Neural progenitor cell (in vitro differentiated cells): ENCODE measurements at places on chromosomes 7 and 10.

DNA sequence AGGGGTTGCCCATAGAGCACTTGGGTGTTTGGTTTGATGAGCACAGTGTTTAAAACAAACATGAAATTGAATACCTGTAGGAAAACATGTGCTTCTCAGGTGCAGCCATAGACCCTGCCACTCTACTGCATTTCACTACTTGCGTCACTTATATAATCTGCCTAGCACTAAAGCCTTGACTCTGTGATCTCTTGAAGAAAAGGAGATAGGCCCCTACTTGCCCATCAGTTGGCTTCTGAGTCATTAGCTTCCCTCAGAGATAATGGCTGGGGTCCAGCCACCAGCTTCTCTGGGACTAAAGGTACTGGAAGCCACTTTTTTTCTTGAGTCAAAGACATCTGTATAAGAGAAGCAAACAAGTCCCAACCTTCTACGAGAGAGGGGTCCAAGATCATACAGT lies 45.9 kb upstream of the BTRC start:
- no peak for DNase-seq

GRCh38 chr10:132407846-132408278 lies 10.9 kb downstream of the PWWP2B start:
- DNase-seq = no peak

- DNase-seq = no peak
Measured at GRCh38 chr7:152910545-152911225, 151.1 kb downstream of the ACTR3B start.

DNA sequence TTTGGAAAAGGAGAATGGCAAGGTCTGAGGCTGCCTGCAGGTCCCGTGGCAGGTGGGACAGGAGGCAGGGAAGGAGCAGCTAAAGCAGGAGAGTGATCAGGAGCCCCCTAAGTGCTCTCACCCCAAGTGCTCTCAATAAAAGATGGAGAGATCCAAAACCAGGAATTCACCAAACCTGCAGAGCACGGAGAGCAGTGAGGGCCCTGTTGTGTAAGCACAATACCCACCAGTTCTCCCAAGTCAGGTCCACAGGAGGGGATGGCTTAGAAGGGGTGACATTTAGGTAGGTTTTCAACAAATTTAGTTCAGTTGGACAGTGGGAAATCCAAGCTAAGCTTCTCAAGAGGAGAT lies 40.8 kb downstream of the GNA12 start:
- DNase-seq = no peak

GRCh38 chr10:111148440-111148839 lies 71.6 kb downstream of the ADRA2A start:
- no peak for DNase-seq

GRCh38 chr10:32190890-32191491 lies 134.8 kb upstream of the KIF5B start:
- peak; percentile 26 for DNase-seq

- no peak for DNase-seq
Measured at GRCh38 chr7:51300762-51301674, 15.6 kb downstream of the COBL start.

- DNase-seq = no peak
Measured at GRCh38 chr7:117827862-117828261, 45.4 kb downstream of the CTTNBP2 start.

DNA sequence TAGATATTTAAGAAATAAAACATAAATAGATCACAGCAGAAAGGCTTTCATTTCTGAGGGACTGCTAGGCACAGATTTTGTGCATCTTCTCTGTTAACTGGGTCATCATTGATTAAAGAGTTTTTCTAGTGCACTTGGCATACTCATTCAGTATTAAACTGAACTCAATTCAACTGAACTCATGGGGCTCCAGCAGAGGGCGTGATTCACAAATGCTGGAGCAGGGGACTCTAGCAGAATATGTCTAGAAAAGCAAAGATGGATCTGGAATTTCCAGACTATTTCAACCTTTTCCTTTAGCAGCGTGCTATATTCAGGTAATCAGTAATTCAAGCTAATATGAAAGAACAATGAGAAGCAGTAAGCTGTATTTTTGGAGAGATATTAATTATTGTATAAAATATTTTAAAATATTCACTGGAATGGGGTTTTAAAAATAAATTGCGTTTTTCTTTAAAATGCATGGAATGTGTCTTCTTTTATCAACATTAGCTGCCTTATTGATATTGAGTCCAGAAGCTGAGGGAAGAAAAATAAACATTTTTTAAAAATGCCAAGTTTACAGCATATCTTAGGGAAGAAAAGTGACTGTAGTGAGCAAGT lies 296.8 kb upstream of the CACNA2D1 start:
- DNase-seq = peak; percentile 78

- DNase-seq = no peak
Measured at GRCh38 chr10:11255156-11255555, 237.5 kb downstream of the CELF2 start.

- DNase-seq = no peak
Measured at GRCh38 chr7:118918556-118918955, 694.1 kb downstream of the ANKRD7 start.

GRCh38 chr7:143892527-143893300 lies 9.3 kb downstream of the TCAF1 start:
- DNase-seq = peak; percentile 66

- DNase-seq = no peak
Measured at GRCh38 chr10:63281967-63282366, 148.8 kb downstream of the NRBF2 start.

DNA sequence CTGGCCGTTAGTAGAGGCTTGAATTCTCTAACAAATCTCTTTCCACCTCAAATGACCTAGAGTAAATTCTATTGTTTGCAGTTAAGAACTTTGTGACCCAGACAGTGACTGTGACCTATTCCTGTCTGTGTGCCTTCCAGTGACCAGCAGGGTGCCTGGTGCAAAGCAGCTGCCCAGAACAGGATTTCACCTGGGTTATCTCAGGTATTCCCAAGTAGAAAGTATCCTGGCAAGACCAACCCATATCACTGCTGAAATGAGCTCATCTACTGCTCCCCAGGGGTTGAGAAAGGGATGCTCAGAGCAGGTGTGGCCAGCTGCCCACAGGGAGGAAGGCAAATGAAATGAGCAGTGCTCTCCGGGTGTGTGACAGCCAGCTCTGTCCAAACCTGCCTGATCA lies 2.1 kb upstream of the MSMB start:
- no peak for DNase-seq

GRCh38 chr10:132645247-132645530 lies 107.6 kb downstream of the INPP5A start:
- DNase-seq = no peak

DNA sequence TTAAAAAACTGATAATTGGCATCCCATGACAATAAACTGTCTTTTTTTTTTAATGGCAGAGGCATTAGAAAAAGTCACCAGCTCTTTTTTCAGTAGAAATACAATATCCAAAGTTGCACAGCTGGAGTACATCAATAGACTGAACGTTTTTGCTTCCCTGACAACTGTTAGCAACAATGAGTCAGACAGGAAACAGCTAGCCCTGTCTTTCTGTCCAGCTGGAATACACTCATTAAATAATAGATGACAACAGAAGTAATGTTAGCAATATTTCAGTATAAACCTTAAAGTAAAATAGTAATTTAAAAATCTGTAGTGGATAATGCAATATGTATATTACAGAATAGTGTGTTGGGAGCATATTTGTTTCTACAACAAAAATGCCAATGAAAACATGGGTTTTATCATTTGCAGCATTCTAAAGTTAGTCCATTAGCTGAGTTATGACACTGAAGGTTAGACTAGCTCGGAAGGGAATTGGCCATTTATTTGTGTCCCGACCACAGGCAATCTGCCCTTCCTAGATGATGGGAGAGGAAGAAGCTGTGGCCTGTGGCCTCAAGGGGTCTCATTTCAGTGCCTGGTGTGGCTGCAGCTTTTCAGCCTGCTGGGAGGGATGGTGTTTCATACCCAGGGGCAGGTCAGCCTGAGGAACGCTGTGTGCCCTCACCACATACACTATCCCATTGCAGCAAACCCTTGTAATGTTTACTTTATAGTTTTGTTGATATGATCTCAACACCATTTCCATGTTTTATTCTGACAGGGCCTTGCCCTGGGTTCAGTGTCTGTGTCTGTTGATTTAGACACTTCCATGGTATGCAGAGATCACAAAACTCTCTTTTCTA lies 173.3 kb downstream of the SLC16A9 start:
- DNase-seq = peak; percentile 7

DNA sequence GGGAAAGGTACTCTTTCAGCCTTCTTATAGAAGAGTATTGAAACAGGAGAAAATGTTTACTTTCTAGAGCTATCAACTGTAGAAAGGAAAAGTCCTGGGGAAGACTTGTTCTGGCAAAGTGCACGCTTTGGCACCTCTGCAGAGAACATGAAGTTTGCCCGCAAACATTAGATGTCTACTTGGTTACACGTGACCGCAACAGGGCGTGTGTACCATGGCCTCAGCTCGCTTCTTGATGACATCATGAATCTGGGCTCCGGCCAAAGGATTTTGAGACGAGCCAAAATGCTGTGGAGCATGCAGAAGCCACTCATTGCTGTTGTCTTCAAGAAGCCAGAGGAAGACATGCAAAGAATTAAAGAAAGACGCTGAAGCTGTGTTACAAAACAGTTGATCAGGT lies 8.6 kb upstream of the TAS2R60 start:
- no peak for DNase-seq

DNA sequence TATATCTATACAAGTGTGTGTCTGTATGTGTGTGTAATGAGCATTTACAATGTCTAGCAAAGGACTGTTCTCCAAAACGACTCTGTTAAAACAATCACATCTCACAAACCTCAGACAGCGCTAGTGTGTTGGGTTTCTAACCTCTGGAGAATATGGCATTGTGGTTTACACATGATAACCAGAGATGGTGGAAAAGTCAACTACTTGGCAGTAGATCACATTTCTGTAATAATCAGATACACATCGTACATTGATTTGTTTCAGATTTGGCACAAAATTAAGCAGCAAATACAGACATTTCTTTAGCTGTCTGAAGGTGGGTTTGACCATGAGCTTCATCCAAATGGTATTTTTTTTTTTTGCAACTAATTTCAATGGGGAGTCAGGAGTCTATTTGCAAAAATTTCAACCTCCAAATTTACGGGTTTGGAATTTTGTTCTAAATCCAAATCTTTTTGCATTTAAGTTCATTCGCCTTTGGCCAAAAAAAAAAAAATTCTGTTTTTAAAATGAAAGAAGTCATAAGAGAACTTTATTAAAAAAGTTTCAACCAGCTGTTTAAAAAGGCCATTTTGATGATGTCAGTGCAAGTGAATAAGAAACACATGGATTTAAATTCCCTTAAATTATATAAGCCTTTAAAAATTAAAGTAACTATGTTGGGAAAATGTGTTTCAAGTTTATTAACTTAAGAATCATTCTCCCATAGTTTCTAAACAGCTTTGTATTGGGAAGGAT lies 127.8 kb downstream of the TMEM26 start:
- no peak for DNase-seq

- no peak for DNase-seq
Measured at GRCh38 chr7:5500056-5500776, 76.6 kb upstream of the TNRC18 start.

DNA sequence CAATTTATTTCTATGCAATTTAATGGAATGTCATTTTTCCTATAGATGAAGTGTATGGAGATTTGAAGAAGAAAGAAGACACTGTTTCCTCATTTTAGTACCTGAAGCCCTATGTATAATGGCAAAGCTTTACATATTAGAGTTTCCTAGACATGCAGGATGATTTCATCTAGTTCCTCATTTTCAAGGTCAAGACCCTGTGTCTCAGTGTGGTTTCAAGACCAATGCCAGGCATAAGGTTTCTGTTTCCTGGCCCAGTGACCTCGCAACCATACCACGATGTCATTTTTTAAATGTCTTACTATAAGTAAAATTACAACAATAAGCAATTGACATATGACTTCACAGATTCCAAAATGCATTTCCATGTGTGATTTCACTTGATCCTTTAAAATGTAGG lies 336.5 kb upstream of the PRKCQ start:
- no peak for DNase-seq

DNA sequence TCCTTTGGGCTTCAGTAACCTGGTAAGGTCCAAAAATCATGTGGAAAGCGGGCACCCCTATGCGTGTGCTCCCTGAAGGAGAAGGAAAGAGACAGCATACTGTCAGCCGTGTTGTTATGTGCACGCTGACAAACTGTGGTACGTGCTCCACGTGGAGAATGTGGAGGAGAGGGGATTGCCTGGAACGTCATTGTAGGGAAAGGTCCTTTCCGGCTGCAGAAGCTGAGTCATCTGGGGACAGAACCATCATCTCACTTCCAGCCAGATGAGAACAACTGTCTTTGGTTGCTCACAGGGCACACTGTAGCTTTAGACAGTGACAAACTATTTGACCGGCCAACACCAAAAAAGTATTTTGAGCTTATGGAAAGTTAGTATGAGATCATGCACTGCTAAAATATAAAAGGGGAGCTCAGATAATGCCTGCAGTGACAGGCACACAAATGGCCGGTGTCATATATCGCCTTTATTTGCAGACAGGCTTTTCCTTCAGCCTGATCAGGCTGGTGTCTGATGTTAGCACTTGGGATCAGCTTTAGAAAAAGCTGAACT lies 38.8 kb upstream of the GRB10 start:
- peak; percentile 29 for DNase-seq

DNA sequence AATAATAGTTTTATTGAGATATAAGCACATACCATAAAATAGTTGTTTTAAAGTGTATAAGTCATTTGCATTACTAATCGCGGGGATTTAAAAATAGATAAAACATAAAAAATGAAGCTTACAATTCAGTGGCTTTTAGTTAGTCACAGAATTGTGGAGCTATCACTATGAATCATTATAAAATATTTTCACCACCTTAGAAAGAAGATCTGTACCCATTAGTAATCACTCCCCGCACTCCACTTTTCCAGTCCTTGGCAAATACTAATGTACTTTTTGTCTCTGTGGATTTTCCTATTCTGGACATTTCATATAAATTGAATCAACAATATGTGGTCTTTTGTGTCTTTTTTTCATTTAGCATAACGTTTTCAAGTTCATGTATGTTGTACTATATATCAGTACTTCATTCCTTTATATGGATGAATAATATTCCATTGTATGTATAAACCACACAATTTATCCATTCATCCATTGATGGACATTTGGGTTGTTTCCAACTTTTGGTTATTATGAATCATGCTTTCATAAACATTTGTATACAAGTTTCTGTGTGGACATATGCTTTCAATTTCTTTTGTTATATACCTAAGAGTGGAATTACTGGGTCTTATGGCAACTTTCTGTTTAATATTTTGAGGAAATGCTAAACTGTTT lies 162.5 kb downstream of the MAGI2 start:
- no peak for DNase-seq
